ENCODE measurements at places on chromosomes 7 and 10. TPM values are rescaled to one million over a fixed set of nuclear protein-coding genes. Genes with fewer than 3 reads are reported as not detected.

HOXA1 gene
- total RNA-seq = 1.8 TPM

ANKRD30A gene
- total RNA-seq = not detected

AKR1C4 gene
- total RNA-seq = not detected

ZNRF2 gene
- 18.9 TPM for total RNA-seq
